ENCODE measurements at places on chromosomes 13 and 19.

DNA sequence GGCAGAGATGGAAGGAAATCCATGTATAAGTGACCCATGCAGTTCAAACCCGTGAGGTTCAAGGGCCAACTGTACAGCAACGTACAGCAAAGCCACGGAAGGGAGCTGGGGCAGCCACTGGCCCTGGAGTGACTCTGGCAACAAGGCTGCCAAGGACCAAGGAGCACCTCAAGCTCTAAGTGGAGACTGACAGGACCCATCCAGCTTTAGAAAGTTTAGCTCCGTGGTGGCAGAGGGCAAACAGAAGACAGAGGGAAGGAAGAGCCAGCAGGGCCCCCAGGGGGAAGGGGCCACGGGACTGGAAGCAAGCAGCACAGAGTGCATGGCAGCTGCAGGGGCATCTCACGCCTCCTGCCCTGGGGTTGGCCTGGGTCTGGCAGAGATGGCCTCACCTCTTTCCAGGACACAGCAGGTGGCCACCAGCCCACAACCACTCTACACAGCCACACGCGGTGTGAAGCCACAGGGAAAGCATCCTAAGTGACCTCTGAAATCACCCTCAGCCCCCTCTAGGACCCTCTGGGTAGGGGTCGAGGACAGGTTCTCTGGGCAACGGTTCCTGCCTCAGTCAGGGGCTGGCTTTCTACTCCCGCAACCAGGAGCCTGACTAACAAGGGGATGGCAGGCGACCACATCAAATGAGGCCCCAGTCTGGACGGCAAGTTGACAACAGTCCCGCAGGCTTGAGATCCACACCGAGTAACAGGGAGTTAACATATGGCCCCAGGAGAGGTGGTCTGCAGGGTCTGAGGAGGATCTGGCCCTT is 3.8 kb downstream of the MIER2 start:
- no peak for DNase-seq

- DNase-seq: no peak
These were observed 6.8 kb upstream of the UBE2L5 start for GRCh38 chr13:30415430-30416030.

- no peak for DNase-seq
These were observed 2.4 kb upstream of the KMT2B start for GRCh38 chr19:35715355-35715809.

GRCh38 chr13:35016362-35017112 is 74.5 kb downstream of the NBEA start:
- DNase-seq: no peak

DNA sequence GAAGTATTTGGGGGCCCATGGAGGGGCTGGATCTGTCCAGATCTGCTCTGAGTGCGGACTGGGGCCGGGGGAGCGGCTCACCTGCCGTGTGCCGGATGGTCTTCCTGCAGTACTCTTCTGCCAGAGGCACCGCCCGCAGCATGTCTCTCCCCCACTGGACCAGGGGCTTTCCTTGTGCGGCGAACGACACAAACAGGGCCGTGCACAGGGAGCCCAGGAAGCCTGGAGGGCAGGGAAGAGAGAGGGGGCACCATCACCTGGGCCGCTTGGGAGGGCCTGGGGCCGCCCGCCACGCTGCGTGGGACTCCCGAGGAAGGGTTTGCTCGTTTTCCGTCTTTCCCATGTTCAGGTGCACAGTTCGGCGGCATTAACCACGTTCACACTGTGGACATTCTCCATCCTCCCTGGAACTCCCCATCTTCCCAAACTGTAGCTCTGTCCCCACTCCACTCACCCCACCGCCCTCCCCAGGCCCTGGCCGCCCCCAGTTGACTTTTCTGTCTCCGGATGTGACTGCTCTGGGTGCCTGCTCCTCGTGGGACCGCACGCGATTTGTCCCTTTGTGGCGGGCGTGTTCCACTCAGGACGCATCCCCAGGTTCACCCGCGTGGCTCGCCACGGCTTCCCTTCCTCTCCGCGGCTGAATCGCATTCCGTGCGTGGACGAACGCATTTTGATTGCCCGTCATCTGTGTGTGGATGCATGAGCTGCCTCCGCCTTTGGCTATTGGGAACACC is 24.2 kb downstream of the ADPRHL1 start:
- DNase-seq: no peak

GRCh38 chr13:90055121-90055520 is 1292.4 kb upstream of the MIR17HG start:
- no peak for DNase-seq

GRCh38 chr19:46394402-46394797 is 19.0 kb downstream of the CCDC8 start:
- no peak for DNase-seq

DNA sequence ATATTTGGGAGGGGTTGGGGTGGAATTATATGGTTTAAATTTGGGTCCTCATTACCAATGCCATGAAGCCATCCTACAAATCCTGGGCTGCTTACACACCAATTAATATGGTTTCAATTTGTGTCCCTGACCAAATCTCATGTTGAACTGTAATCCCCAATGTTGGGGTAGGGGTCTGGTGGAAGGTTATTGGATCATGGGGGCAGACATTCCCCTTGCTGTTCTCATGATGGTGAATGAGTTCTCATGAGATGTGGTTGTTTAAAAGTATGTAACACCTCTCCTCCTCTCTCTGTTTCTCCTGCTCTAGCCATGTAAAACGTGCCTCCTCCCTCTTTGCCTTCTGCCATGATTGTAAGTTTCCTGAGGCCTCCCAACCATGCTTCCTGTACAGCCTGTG is 46.6 kb upstream of the FAM124A start:
- DNase-seq: no peak

DNA sequence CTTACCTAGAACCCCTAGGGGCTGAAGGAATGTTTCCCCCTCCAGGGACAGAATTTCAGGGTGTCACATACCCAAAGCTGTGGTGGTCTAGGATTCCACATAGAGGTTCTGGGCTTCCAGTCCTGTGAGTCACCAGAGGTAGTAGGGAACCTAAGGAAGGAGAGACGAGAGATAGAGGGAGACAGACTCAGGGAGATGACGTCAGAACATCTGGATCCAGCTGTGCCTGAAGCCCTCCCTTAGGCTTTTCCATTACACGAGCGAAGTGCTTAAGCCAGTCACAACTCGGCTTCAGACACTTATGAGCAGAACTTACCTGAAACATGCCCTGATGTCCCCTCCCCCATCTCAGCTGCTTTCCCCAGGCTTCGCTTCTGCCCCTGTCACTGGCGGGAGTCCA is 11.8 kb upstream of the SELENOW start:
- DNase-seq: no peak

GRCh38 chr19:35249146-35249847 is 495 bp downstream of the LSR start:
- no peak for DNase-seq

- DNase-seq: no peak
These were observed 390.8 kb downstream of the SLITRK6 start for GRCh38 chr13:85408415-85408814.

- peak; percentile 27 for DNase-seq
These were observed 1.0 kb downstream of the REX1BD start for GRCh38 chr19:18589380-18590272.

GRCh38 chr19:50362656-50363424 is 2.6 kb downstream of the NAPSA start:
- no peak for DNase-seq

GRCh38 chr13:32430018-32430747 is 2.3 kb upstream of the N4BP2L1 start:
- DNase-seq: no peak

GRCh38 chr19:39506944-39507714 is 7.8 kb upstream of the SELENOV start:
- peak; percentile 51 for DNase-seq

GRCh38 chr13:74168263-74168675 is 34.1 kb upstream of the KLF12 start:
- no peak for DNase-seq

GRCh38 chr13:97851269-97851668 is 102.2 kb upstream of the IPO5 start:
- DNase-seq: no peak

DNA sequence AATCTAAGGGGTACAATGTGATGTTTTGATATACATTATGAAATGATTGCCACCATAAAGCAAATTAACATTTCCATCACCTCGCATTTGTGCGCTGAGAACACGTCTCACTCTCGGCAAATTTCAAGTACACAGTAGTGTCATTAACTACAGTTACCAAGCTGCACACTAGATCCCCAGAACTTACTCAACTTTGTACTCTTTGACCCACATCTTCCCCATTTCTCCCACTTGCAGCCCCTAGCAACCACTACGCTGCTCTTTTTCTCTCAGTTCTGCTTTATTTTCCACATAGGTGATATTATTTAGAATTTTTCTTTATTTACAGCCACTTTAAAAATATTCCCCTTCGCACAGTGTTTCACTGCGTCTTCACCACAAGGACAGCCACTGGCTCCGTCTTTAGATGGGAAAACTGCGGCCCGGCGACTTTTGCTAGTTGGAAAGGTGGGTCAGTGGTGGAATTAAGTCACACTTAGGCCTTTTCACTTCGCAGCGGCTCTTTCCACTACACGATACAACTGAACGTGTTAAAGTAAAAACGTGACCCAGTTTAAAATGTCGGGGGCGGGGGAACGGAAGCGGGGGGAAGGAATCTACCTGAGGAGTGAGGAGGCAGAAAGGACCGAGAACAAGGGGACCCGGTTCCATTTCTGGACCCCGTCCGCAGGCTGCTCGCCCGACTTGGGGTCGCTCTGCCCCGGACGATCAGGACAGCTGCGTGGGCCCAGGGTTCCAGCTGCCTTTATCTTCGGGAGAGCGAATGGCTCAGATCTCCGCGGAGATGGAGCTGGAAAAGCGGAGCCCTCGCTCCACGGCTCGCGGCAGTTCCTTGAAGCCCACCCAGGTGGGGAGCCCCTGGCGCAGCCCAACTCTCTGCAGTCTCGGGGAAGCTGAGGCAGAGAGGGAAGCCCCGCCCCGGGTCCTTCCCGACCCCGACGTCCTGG is 486.1 kb downstream of the UQCRFS1 start:
- DNase-seq: no peak

- DNase-seq: no peak
These were observed 1242.6 kb downstream of the DIAPH3 start for GRCh38 chr13:58921129-58921528.

- DNase-seq: no peak
These were observed 7.5 kb downstream of the SUGP2 start for GRCh38 chr19:19025861-19026260.

DNA sequence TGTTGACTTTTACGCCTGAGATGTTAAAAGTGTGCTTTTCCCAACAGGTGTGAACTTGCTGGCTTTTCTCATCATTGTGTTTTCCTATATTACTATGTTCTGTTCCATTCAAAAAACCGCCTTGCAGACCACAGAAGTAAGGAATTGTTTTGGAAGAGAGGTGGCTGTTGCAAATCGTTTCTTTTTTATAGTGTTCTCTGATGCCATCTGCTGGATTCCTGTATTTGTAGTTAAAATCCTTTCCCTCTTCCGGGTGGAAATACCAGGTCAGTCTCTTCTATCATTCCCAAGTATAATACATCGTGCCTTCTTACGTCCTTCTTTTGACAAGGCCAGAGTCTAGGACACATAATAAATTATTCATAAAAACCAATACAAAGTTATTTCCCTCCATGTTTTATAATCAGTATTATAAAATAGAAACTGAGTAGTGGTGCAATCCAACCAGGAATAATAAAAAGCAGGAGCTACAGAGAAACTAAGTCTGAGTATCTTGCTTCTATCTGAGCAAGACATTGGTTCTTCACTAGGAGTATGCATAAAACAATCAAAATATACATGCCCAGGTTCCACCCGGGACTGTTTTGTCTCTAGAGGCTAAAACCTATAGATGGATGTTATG is 57.9 kb downstream of the RXFP2 start:
- no peak for DNase-seq

- DNase-seq: no peak
These were observed 62.6 kb downstream of the STK24 start for GRCh38 chr13:98514288-98514687.

- no peak for DNase-seq
These were observed 2.8 kb downstream of the TYROBP start for GRCh38 chr19:35905178-35905727.

DNA sequence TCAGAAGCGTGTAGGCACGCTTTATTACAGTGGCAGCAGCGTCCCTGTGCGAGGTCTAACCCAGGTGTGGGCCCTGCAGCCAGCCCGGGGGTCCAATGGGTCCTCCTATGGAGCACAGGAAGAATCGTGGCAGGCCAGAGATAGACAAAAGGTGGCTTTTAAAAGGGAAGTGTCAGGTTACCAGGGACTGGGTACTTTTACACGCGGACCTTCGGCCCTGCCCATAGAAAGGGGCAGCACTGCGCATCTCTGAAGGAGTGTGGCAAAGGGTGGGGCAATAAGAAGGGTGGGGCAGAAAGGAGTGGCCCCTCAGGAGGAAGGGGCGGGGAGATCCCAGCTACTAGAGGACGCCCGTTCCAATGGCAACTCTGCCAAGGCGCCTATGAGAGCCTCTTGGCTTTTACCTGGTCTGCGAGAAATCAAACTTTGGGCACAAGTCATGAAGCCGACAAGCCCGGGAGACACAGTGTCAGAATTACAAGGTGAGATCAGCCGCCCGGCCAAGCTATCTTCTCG is 1419.8 kb downstream of the UQCRFS1 start:
- peak; percentile 69 for DNase-seq

- no peak for DNase-seq
These were observed 75.8 kb upstream of the UBAC2 start for GRCh38 chr13:99124794-99125316.

DNA sequence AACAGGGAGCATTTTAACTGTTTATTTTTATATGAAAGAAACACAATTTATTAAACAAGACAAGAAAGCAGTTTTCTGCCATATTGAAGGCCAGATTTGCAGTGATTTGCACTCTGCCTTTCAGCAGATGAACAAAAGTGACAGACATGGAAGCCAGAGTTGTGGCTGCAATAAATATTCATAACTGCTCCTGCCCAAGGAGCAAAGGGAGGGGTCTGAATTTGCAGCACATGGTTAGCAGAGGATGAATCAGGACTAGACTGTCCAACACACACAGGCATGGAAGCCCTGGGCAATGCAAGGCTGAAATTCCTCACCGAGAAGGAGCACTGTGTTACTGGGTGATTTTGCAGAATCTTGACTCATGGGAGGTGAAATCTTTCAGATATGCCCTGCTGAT is 418.2 kb downstream of the DCT start:
- no peak for DNase-seq

GRCh38 chr13:49023431-49023830 is 47.7 kb downstream of the FNDC3A start:
- DNase-seq: no peak

GRCh38 chr13:27978301-27978968 is 9.3 kb upstream of the CDX2 start:
- no peak for DNase-seq

DNA sequence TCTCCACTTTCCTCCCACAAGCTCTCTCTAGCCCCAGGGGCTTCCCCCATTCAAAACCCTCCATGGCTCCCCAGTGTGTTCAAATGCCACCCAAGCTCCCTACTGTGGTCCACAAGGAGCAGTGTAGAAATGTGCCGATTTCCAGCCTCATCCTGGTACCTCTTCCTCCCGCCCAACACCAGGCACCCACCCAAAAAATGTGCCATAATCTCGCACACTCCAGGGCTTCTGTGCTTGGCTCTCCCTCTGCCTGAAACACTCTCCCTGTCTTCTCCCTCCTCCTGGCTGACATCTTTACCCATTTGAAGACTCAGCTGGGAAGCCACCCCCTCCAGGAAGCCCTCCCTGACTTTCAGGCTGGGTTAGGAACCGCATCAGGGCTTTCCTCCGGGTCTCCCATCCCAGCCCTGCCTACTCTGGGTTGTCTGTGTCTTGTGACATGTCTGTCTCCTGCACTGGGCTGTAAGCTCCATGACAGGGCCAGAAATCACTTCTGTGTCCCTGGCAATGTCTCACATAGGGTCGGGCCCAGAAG is 16.6 kb upstream of the MEIS3 start:
- no peak for DNase-seq
